ENCODE measurements at places on chromosomes 7 and 10.

DNA sequence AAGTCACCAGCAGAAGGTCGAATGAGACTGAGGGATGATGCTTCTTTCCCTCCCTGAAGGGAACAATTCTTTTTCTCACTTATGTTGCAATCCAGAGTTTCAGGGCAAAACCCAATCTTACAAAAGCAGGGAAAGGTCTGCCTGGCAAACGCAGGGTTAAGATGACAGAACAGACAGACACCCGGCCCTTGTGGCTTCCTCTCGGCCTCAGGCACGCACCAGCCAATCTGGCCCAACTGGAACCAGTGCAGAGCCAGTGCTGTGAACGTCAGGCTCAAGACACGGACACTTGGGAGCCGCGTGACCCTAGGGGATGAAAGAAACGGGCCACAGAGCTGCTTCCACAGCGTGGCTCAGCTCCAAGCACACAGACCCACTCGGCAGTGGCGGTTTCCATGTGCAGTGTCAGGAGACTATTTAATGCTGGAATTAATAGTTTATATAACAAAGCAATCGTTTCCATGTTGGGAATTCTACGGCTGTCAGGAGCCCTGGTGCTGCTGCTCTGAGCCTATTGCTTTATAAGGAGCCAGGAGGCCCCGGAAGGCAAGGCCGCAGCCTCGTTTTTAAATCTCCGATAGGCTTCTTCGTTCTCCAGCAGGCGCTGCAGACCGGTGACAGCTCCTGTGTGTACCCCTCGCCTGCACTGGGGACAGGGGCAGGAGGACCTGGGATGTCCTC lies 198.4 kb downstream of the DIP2C start:
- DNase-seq: no peak

DNA sequence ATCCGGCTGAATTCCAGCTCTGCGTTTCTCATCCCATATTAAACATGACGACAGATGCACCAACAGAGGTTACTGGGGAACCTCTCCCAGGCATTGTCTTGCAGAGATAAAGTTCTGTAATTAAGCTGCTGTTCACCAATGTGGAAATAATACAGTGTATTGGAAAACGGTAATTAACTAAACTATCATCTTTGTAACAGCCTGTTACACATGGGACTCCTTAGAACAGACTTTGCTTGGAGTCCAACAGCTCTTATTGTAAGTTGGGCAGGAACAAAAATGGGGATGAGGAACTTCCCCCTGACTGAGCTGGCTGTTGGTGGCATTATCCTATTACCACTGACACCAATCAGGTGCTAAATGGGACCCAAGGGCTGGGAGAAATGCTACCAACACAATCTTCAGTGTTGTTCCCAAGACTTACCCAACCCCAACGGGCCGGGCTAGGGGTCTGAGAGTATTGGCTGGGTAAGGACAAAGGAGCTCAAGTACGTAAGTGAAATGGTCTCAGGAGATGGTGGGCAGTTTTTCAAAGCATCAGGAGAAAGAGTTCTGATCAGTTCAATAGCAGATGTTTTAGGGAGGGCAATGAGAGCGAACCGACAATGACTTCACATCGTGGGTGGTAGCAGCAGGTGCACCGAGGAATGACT lies 759.4 kb downstream of the GRID1 start:
- DNase-seq: no peak

DNA sequence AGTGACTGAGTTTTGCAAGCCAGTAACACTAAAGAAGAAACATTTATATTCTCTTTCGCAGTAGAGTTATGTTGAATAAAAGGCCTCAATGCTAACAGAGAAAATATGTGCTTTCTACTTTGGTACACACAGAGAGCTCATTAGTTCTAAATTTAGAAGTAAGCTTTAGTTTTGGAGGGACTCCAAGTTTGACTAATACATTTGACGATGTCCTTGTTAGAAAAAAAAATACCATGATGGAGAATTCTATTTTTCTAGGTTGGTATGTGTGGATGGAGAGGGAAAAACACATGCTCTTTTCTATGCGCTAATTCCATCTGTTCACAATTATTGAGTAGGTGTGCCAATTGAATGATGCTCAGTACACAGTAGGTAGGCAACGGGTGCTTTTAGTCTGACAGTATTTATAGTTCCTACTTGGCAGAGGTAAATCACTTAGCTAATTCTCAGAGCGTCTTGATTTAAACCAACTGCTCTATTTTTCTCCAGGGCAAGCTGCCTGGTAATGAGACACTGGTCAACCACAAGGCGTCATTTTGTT lies 327.2 kb upstream of the AKR1E2 start:
- no peak for DNase-seq

- DNase-seq: no peak
Measured at GRCh38 chr7:127396184-127396583, 3.7 kb upstream of the ZNF800 start.

DNA sequence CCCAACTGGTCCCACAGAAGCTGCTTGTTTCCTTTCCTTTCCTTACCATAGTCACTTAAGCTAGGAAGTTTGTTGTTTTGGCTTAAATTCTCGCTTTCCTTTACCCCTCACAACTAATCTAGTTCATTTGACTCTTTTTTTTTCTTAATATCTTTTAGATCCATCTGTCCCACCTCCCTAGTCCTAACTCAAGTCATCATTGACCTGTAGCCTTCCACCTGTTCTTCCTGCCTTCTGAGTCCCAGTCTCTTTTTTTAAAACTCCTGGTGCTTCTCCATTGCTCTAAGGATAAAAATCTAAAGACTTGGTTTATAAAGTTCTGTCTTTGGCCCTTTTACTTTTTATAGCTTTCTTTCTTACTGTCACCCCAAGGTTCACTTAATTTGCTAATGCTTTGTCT lies 47.6 kb downstream of the RALA start:
- no peak for DNase-seq

DNA sequence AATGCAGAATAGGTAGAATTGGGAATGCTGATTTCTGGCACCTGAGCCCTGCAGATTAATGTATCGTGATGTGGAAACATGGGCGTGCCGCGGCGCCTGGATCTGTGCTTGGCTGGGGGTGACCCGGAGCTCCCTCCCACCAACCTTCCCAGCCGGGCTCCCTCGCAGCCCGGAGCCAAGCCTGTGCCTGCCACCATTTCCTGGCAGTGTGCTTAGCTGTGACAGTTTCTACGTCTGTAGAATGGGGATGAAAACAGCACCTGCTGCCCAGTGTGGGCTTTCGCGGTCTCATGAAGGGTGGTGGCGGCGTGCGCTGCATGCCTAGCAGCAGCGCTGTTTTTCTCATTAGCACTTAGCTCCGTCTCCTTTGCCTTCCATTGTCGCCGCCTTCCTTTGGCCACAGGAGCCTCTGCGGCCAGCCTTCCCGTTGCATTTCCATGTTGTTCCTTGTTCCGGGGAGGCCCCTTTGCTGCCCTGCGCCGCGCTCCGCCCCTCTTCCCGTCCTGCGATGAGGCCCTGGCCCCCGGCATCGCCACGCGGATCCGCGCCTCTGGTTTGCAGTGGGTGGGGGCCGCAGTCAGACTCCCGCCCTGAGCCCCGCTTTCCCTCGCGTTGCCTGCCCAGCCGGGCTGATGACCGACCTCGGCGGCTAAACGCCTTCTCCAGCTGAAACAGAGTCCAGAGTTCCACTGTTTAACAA lies 84.2 kb downstream of the CUL1 start:
- no peak for DNase-seq

DNA sequence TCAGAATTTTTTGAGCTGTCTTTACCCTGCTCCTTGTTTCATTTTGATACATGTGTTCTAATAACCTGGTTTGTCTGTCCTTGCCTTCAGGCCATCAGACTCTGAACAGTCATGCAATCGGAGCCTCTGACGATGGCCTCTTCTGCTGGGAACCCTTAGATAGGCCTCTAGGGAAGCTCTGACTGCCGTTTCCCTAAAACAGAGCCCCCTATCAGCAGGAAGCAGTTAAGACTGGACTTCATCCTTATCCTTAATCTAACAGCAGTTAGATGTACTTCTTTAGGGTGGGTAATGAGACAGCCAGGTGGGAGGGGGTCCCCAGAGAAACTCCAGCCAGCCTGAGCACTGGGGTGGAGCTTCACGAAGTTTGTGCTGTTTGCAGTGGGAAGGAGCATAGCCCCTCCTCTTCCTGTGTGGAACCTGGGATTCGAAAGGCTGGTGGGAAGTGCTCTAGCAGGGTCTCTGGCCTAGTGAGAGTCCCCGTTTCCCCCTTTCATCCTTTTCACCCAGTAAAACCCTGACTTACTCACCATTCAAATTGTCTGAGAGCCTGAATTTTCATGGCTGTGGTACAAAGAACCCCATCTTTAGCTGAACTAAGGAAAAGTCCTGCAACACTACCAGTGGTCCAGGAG lies 28.4 kb upstream of the SORCS3 start:
- no peak for DNase-seq

GRCh38 chr7:130289478-130289877 lies 3.5 kb upstream of the CPA4 start:
- no peak for DNase-seq

- DNase-seq: no peak
Measured at GRCh38 chr10:121753726-121754476, 155.7 kb upstream of the FGFR2 start.

DNA sequence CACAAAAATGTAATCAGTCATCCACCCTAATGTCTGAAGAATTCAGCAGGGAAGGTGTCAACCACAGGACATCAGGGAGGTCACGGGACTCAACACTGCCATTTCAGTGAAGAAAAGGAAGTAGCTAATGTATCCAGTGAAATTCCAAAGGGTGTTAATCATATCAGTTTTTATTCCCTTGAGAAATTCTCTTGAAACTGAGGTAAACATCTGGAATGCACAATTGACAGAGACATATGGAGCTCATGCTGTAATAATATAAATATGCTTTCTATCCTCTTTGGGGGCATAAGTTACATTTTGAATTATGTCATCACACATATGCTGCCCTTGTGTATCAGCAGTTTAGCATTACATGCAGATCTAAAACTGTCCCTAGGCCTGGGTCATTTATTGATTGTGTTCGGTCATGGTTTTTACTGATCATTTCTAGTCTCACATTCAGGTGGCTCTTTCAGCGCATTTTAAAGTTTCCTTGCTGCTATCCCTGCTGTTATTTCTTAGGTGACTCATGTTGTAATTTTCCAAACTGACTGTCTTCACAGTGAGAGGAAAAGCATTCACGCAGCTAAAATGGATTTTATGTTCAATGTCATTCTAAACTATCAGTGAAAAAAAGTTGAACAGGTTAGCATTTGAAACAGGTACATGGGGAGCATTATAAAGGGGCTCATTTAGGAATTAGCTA lies 273.9 kb downstream of the TSPAN12 start:
- no peak for DNase-seq

DNA sequence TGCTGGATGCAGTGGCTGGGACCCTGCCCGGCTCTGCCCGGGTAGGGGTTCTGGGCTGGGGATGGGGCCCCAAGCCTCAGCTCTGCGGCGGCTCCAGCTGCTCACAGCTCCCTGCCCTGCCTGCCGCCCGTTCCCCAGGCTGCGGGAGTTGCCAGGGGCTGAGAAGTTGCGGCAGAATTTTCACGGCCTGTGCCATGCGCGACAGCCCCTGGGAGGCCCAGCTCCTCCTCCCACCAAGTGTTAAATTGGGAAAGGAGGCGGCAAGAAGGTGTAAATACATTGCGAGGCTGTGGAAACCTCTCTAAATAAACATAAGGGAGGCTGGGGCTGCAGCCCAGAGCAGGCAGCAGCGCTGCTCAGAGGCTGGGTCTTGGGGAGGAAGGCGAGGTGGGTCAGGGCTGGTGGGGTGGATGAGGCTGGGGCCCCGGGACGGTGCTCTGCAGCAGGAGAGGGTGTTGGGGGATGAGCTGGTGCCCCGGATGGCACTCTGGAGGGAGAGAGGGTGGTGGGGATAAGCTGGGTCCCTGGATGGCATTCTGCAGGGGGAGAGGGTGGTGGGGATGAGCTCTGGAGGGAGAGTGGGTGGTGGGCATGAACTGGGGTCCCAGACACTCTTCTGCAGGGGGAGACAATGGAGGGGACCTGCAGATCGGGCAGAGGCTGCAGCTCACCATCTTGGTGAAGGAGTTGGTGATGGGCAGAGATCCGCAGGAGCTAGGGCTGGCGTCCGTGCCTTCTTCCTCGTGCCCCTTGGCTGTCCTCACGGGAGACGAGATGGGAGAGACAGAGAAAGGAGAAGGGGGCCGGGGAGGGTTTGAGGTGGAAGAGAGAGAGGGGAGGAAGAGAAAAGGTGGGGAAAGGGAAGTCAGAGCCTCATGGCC lies 85.5 kb upstream of the GNA12 start:
- DNase-seq: no peak

DNA sequence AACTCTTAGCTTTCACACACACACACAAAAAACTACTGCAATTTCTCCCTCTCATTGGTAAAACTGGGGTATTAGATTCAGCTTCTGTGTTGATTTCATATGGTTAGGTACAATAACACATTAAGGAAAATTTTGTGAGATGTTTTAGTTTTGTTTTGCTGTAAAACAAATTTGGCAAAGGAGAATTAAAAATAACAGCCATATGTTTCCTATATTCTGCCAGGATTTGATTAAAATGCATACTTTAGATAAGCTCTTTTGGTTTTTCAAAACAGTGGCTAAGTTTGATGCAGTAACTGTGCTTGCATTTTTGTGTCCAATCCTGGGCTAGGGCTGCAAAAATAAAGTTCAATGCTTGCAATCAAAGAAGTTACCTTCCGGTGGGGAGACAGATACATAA lies 126.3 kb downstream of the CALCR start:
- DNase-seq: no peak

- no peak for DNase-seq
Measured at GRCh38 chr7:74320645-74321221, 31.5 kb downstream of the CLIP2 start.

GRCh38 chr10:72834183-72834825 lies 59.2 kb upstream of the OIT3 start:
- DNase-seq: peak; percentile 64

- no peak for DNase-seq
Measured at GRCh38 chr10:79378647-79379511, 31.6 kb downstream of the PPIF start.

DNA sequence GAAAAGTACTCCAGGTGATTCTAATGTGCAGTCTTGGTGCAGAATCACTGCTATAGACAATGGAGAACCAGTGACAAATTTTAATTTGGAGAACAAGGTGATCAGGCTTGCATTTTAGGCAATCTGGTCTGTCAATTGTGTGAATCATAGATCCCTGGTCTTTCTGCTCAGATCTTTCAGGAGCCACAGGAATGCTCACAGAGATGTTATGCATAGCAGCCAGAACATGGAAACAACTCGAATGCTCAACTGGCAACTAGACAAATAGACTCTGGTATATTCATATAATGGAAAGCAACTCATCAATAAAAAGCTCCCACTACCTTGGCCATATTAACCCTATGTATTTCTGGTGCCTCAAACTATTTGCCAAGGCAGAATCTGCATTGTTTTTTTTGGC lies 209.1 kb downstream of the PHF14 start:
- DNase-seq: no peak

GRCh38 chr7:43554423-43554822 lies 28.5 kb upstream of the STK17A start:
- peak; percentile 7 for DNase-seq

- DNase-seq: no peak
Measured at GRCh38 chr7:27068259-27068658, 27.5 kb downstream of the HOXA1 start.
